ENCODE measurements at places on chromosomes 16 and 17.

- DNase-seq = no peak
These were observed 94.7 kb downstream of the SALL1 start for GRCh38 chr16:51056331-51056730.

- DNase-seq = no peak
These were observed 9.2 kb downstream of the PMP22 start for GRCh38 chr17:15255713-15256454.

DNA sequence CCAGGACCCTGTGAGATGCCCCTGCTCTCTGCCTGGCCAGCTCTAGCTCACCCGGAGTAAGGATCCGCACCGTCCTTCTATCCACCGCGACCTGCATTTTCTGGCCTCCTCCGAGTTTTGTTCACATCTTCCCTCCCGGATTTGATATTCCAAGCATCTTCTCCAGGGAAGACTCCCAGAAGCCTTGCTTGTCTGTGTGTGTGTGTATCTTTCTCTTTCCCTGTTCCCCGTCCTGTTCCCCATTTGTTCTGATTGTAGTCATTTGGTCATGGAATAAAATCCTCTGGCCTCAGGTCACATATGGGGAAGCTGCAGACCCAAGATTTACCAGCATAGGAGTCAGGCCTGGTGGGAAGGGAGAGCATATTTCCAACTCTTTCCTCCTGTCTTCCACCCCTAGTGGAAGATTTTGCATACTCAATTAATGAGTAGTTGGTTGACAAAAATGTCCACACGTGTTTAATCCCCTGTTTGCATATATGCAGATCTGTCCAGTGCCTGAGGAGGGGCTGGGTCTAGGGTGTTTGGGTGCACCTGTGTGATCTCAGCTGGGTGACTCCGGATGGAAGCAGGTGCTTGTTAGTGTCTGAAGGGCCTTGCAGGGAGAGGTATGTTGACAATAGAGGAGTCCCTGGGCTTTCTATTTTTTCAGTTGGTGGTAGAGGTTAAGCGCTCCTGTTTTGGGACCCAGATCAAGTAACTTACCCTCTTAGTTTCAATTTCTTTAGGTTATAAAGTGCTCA lies 1.9 kb downstream of the PRAC1 start:
- no peak for DNase-seq

DNA sequence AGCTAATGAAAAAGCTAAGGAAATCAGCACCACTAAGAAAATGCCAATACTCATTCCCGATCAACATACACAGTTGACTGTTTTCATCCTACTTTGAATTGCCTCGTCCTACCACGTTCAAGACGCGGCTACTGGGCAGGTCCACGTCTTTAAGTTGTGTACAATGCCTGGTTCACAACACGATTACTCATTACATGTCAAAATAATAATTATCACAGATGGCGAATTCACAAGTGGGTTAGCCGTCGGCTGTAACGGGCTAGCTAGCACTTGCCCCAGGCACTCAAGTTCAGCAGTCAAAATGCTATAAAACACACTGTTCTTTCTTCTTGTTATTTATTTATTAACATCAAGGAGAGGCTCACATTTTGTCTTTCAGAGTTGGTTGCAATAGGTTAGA lies 124.2 kb downstream of the ZFHX3 start:
- DNase-seq = no peak

DNA sequence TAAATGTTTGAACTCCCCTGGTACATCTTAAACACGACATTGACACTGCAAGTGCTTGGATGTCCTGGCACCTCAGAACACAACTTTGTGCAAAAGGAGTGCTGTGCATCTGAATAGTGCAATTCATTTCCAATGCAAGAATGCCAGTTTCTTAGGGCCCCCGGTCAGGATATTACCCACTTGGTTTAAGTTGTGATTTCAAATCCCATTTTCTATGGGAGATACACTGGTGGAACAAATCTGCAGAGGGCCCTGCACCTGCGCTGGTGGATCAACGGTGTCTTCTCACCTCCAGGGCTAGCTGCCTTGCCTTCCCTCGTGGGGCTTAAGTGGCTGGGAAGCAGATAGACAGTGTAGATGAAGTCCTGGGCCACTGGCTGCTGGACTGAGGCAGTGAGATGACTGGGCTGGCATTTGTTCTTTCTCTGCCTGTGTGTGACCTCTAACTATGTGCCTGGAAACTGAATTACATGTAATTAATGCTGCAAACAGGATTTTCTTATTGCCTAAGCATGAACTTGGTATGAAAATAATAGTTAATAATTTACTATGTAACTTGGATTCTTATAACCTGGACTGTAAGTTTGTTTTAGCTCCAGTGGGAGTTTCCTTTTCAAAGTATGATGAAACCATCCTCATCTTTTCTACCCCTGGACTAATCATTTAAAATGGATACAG lies 20.9 kb downstream of the HAPSTR1 start:
- no peak for DNase-seq

- no peak for DNase-seq
These were observed 26.2 kb downstream of the YWHAE start for GRCh38 chr17:1373707-1374237.

- DNase-seq = no peak
These were observed 6.6 kb downstream of the ADORA2B start for GRCh38 chr17:15951368-15952047.

- DNase-seq = no peak
These were observed 139.5 kb upstream of the PMFBP1 start for GRCh38 chr16:72311426-72311825.

- DNase-seq = peak; percentile 35
These were observed 507 bp downstream of the FHOD1 start for GRCh38 chr16:67246756-67247191.

DNA sequence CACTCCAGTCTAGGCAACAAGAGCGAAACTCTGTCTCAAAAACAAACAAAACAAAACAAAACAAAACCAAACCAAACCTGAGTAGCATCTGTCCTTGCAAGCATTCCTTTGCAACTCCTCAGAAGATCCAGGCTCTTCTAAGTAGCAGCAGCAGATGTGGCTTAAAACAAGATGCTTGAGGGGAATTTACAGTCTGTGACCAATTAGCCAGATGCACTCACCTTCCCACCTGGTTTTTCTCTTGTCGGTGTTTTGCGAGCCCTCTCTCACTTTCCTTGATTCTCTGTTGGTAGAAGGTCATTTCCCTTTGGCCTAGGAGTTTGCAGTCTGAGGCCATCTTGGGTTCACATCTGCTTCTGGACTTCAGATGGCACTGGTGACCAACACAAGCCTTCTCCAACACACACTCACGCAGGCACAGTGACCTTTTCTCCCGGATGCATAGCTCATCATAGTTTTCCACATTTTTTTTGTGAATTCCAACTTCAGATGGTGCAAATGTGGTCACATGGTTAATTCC lies 276.8 kb downstream of the STX8 start:
- DNase-seq = no peak

DNA sequence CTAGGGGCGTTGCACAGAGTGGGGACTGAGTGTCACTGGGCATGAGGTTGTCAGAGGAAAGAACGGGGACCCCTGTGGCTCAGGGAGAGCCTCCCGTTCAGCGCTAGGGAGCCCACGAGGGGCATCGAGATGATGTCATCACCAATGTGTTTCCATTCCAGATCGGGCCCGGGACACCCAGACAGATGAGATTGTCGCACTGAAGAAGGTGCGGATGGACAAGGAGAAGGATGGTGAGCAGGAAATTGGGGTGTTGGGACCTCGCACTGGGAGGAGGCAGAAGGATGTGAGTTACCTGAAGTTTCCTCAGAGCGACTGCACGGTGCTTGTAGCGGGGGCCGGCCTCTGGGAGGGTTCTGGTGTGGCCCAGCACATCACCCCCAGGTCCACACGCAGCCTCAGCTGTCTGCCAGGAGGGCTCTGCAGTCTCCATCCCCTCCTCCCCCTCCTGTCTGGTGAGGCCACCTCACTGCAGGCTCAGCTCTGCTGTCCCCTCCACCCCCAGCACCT lies 4.0 kb downstream of the CDK10 start:
- no peak for DNase-seq

DNA sequence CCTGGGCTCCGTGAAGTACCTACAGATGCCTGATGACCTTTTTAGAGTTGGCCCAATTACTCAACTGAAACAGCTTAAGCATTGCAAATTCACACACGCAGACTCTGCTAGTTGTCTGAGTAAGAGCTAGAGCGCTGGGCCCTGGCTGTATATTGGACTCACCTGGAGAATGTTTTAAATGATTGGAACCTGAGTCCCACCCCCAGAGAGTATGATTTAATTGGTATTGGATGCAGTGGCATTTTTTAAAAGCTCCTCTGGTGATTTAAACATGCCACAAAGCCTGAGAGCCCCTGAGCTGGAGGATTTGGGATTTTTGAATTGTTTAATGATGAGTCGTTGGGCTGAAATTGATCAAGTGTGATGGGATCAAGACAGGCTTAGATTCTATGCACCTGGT lies 143.9 kb upstream of the SDK2 start:
- DNase-seq = no peak

GRCh38 chr17:66514227-66514806 lies 211.9 kb downstream of the PRKCA start:
- no peak for DNase-seq

GRCh38 chr16:54657709-54658102 lies 273.0 kb upstream of the IRX5 start:
- DNase-seq = no peak

- DNase-seq = no peak
These were observed 1.1 kb downstream of the HS3ST6 start for GRCh38 chr16:1917056-1917664.

DNA sequence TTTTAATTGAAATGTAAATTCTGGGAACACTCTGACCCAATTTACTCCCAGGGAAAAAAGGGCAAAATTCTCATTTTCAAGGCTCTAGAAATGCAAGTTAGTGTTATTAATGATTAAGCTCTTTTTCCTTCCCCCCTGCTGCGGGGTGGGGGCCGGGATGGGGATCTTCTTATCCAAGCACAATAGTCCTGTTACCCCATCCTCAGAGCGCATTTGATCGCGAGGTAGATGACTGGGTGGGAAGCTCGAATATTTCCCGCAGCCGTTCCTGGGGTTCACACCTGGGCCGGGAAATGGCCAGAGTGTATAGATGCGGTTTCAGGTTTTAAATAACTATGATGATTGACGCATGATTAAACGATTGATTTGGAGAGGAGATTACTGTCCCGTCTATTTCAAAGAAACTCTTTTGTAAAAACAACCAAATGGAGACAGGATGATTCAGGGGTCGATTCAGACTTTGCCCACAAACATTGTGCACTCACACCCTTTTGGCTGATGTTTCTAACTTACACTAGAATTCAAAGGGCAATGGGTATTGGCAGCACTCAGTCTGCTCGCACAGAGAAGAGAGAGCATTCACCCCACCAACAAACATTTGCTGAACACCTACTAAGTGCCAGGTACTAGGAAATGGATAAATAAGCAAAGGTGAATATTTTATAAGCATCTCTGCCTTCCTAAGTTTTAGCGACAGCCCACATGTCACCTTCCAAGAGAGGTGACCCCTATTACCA lies 55.0 kb downstream of the SALL1 start:
- no peak for DNase-seq

DNA sequence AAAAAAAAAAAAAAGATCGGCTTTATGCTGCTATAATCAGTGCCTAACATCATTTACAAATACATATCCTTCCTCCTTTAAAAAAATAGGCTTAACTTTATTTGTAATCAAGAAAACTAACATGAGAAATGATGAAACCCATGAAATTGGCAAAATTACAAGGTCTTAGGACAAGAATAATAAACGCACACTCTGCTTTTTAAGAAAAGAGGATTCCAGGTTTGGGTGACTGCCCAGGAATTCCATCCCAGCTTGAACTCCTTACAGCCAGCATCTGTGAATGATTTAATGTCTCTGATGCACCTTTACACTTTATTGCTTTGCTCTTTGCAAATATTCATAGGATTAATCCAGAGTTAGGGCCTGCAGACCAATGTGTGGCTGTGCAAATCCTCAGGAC lies 196.0 kb downstream of the CBLN1 start:
- peak; percentile 81 for DNase-seq

GRCh38 chr17:27381007-27381501 lies 75.2 kb upstream of the KSR1 start:
- peak; percentile 47 for DNase-seq

DNA sequence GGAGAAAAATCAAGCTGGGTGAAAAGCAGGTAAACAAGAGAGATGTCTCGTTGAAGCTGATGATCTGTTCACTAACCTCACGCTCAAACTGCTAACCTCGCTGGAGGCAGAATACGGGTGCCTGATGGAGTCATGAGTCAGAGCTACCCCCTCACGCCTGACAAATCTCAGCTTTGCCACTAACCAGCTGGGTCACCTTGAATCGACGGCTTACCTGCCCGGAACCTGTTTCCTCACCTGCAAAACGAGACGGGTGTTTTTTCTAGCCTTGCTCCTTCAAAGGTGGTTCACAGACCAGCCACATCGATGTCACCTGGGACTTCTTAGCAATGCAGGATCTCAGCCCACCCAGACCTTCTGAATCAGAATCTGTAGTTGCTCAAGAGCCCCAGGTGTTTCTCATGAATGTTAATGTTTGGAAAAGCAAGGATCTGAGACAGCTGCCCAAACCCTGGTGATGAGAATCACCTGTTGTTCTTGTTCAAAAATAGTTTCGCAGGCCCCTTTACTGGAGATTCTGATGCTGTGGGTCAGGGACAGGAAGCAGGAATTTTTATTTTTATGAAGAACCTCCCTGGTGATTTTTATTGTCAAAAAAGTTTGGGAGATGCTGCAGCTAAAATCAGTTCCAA lies 56.9 kb downstream of the MARCHF10 start:
- DNase-seq = peak; percentile 56

GRCh38 chr16:46899443-46900143 lies 15.4 kb downstream of the GPT2 start:
- no peak for DNase-seq

DNA sequence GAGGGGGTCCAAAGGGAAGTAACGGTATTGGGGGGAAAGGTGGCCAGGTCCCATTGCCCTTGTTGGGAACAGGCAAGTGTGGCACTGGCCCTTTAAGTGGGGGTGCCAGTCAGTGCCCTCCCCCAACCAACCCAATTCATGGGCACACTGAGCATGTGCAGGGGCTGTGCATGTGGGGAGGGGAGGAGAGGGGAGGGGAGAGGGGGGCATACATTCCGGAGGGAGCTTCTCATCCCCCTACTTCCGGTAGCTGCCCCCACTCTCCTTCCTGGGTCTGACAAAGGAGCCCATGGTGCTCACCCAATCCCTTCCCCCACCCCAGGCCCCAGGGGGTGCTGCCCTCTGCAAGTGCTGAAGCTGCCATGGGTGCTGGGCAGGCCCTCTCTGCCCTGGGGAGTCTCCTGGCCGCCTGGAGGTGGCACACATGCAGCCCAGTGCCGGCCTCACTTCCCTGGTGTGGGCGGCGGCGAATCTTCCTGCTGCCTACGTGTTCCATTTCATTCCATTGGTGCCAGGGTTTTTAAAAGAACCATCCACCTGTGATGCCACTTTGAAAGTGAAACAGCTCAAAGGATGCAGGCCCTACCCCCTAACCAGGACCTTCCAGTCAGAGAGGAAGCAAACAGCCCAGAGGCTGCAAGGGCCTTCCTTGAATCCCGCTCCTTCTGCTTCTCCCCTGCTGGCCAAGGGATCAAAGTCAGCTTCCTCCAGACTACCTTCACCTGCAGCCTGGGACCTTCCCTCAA lies 11.0 kb downstream of the HEXIM2 start:
- peak; percentile 95 for DNase-seq

Data from tongue (tissue), 3 donors.